ENCODE measurements at places on chromosomes 5 and 9. TPM values are rescaled to one million over a fixed set of nuclear protein-coding genes. Genes with fewer than 3 reads are reported as not detected.
A peak's percentile ranks its signal among the peaks of the same experiment; 100 is the strongest.

DNA sequence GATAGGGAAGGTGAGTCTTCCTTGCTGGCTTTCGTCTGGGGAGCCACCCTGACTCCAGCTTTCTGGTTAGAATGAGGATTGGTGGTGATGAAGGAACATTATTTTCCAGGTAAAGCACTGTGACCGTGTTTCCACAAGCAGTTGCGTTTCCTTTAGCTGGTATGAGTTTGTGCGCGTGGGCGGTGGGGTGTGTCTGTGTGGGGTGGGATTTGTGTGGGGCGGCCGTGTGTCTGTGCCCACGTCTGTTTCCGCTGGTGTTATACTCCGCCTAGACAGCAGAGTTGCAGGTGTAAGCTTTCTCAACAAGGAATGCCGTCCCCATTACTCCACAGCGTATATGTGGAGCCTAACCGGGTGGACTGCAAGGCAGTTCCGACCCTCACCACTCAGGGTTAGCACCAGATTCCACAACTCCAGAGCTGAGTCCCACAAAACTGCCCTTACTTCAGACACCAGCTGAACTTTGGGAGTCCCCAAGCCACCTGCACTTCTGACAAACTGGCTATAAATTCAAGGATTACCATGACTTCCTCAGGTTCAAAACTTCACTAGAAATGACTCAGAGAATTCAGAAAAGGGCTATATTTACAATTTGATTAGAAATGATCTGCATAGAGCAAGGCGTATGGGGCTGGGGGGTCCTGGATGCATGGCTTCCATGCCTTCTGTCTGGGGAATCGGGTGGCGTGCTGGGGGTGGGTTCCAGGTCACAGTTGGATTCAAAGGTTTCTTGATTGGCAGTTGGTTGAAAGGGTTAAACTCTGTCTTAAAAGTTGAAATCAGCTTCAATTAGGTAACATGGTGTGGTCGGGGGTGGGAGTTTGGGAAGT lies 29.8 kb downstream of the PROP1 start:
- H3K36me3 ChIP-seq, result peaks cover 5% of the 10 kb centered on the region
- peaks cover 5% of the 10 kb centered on the region for H3K4me1 ChIP-seq
- H3K27ac ChIP-seq, result no peak overlapping the region
- no peak for DNase-seq
- H3K27me3 ChIP-seq, result no peaks in the 10 kb centered on the region
- H3K4me3 ChIP-seq, result no peak overlapping the region

DNA sequence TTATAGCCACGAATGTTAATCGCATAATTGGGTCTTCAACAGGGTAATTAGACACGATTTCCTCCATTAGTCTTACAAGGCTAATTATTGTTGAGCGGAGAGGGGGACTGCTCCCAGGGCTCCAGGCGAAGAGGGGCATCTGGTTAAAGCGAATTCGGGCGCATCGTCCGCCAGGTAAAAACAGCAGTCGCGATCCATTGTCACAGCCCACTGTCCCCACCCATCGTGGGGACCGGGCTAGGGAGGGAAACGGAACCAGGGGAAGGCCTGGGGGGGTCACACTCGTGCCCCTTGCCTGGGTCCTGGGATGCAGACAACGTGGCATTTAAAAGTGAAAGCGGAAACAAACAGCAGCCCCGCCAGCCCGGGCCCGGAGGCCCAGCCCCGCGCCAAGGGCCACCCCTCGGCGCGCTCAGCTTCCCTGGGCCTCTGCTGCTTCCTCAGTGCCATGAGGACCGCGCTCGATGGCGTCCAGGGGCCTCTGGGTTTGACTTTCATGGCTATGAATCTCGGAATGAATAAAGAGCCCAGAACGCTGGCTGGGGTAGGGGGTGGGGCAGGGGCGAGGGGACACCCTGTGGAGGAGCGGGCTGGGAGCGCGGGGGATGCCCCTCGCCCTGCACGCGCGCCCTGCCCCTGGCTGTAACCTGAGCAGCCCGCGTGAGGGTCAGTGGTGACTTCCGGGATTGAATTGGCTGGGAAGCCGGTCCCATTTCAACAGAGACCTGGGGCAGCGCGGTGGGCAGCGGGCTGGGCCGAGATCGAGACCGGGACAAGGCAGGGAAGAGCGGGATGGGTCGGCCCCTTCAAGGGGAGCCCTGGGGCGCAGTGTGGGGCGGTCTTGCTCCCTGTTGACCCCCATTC lies 99.9 kb downstream of the GTF3C4 start:
- peak overlapping the region; percentile 94 for H3K27ac ChIP-seq
- peak overlapping the region; percentile 97 for H3K4me3 ChIP-seq
- peak; percentile 31 for DNase-seq

GRCh38 chr9:14671377-14671776 lies 21.9 kb downstream of the ZDHHC21 start:
- H3K27me3 ChIP-seq, result no peaks in the 10 kb centered on the region
- no peak for DNase-seq
- peaks cover 8% of the 10 kb centered on the region for H3K4me1 ChIP-seq
- no peak overlapping the region for H3K4me3 ChIP-seq
- no peak overlapping the region for H3K27ac ChIP-seq
- H3K36me3 ChIP-seq, result peaks cover 3% of the 10 kb centered on the region

DNA sequence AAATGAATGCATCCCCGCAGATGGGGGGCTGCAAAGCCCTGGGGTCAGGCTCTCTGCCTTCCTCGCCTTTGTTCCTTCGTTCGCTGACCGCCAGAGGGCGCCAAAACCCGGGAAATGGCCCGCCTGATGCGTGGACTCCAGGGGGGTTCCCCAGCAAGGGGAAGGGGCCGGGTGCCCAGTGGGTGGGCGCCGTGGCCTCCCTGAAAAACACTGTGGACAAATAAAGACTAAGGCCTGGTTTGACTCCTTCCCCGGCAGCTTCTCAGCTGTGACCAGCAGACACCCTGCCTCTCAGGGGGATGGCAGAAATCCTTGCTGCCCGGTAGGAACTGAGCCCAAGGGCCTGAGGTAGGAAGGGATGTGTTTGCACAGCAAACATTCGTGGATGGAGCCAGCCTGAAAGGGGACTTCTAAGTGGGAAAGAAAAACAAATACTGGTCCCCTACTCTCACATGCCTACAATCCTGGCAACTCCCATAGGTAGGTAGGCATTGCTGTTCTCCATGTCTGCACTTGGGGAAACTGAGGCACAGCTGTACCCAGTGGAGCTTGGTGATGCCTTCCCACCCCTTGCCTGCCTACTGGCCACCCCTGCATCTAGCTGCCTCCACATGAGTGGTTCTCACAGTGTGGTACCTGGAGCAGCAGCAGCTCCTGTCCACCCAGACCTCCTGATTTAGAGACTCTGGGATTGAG lies 57.7 kb downstream of the DUSP1 start:
- H3K4me1 ChIP-seq, result peaks cover 25% of the 10 kb centered on the region
- H3K27ac ChIP-seq, result peak overlapping the region; percentile 84
- H3K36me3 ChIP-seq, result peaks cover 2% of the 10 kb centered on the region
- H3K4me3 ChIP-seq, result no peak overlapping the region
- H3K27me3 ChIP-seq, result peaks cover 8% of the 10 kb centered on the region

GRCh38 chr9:83410701-83411100 lies 127.5 kb downstream of the FRMD3 start:
- H3K4me1 ChIP-seq, result no peaks in the 10 kb centered on the region
- no peaks in the 10 kb centered on the region for H3K27me3 ChIP-seq
- no peak overlapping the region for H3K27ac ChIP-seq
- no peak overlapping the region for H3K4me3 ChIP-seq
- peaks cover 2% of the 10 kb centered on the region for H3K36me3 ChIP-seq

Gene TMC1
- not detected for total RNA-seq

All from T-helper 17 cell (primary cell).